ENCODE measurements at places on chromosomes 6 and 20.

DNA sequence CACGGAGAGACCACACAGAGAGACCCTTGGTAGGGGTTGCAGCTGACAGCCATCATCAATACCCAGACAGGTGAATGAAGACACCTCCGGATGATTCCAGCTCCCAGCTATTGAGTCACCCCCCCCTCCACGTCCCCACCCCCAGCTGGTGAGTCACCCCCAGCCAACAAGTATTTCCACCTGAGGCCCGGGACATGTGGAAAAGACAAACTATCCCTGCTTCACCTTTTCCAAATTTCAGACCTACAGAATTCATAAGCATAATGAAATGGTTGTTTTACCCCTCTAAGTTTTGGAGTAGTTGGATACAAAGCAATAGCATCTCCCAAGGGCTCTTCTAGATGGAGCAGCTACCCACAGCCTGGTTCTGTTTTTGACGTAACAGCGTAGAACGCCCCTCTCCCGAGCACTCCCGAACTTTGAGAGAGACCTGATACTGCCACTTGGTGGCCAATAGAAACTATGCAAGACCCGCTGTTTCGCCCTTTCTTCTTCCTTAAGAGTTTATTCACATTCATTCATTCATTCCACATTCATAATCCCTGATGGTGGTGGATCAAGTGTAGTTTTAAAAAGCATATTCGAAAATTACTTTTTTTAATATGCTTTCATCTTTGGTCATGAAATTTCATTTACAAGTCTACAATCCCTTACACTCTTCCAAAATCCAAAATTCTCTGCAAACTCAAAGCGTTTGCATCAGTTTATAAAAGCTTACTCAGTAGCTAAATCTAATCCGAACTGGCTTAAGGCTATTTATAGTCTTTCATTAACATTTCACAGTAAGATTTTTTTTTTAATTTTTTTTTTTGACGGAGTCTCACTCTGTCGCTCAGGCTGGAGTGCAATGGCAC, 15.1 kb upstream of the PPP1R16B start:
- DNase-seq: no peak

GRCh38 chr20:17468073-17468840, 62.9 kb downstream of the BFSP1 start:
- no peak for DNase-seq

- DNase-seq: no peak
These were observed 511.9 kb downstream of the KIF16B start for GRCh38 chr20:16061351-16061750.

DNA sequence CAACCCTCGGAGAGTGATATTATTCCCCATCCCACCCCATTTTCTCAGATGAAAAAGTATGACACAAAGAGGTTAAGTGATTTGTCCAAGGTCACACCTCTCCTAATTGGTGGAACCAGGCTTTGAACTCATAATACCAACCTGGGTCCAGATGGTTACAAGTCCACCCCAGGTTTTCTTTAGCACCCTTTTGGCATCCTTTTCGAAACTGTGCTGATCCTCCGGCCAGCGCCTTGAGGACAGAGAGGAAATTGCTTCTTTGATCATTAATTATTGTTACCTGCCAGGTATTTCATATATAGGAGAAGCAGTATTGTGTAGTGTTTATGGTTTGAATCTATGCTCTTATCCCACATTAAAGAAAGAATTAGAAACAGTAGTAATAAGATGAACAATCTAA, 29.3 kb upstream of the PDYN start:
- no peak for DNase-seq

DNA sequence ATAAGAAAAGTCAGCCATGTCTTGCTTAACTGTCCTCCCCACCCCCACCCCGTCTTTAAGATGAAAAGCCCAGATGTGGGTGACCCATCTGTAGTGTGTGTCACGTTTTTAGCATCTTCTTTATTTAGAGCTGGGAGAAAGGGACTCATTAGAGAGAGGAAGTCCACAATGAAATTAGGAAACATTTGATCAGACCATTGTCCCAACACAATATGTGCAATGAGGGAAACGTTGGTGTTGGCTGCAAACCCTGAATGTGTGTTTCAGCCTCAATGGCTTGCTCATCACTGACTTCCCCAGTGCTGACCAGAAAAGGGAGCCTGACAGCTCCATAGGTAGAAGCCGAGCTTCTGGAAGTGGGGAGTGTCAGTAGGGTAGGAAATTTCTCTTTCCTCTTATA, 475.7 kb downstream of the CD83 start:
- no peak for DNase-seq

DNA sequence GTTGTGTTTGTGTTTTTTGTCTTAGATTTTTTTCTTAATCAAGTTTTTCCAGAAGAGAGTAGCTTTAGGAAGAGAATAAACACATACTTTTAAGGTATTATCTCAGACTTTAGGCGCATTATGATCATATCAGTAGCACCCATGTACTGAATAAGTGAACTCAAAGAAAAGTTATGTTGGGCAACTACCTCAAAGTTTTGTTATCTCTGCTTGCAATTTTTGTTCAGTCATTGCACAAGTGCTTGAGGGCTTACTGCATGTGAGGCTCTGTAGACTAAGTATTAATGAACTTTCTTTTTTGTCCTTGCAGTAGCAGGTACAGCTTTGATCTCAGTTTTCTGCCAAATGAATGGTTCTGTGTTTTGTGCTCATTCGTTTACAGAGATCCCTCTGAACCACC, 189.0 kb downstream of the SLC16A10 start:
- DNase-seq: no peak

GRCh38 chr6:29552512-29553051, 7.0 kb downstream of the UBD start:
- peak; percentile 69 for DNase-seq

GRCh38 chr20:44961870-44962267, 1.7 kb upstream of the TOMM34 start:
- DNase-seq: no peak

- no peak for DNase-seq
These were observed 121.4 kb upstream of the TCF21 start for GRCh38 chr6:133767357-133767970.

GRCh38 chr20:31712564-31713311, 9.9 kb downstream of the BCL2L1 start:
- DNase-seq: no peak

DNA sequence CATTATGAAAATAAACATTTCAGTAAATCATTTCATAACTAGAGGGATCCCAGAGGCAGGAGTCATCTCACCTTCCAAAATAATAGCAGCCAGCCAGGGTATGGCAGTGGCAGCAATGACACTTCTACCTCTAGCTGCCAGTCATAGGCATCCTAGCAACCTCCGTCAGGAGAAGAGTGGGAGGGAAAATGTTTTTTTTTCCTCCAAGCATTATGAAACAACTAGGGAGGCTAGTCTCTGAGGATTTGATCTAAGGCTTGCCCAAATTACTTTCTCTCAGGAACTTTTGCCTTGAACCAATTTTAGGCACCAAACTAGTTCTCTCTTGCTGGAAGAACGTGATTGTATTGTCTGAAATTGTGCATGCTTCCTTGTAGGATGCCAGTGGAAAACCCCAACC, 208.7 kb upstream of the PREP start:
- DNase-seq: no peak

DNA sequence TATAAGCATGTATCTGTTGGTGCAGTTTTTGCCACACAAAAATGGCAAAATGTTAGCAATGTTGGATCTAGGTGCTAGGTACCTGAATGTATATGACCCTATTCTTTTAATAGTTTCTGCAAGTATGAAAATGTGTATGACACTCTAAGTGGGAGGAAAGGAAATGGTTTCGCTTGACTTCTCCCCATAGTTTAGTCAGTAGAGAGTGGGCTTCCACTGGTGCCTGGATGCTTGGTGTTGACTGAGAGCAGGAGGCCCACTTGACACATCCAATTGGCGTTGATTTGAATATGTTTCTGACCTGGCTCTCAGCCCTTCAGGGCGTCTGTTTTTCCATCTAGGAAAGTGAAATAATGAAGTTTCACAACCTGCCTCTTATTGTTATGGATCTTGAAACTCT, 41.8 kb upstream of the GABRR1 start:
- peak; percentile 19 for DNase-seq

- no peak for DNase-seq
These were observed 1.9 kb downstream of the EBF4 start for GRCh38 chr20:2694519-2694918.

- no peak for DNase-seq
These were observed 41.6 kb downstream of the OPRM1 start for GRCh38 chr6:154080461-154081189.

GRCh38 chr20:39813190-39813829, 851.2 kb downstream of the DHX35 start:
- no peak for DNase-seq

Measured in activated CD8-positive, alpha-beta memory T cell treated with anti-CD3 and anti-CD28 coated beads for 24 hours (primary cell).